GM23248 (cell line): ENCODE measurements at places on chromosomes 11 and 22. TPM values are rescaled to one million over a fixed set of nuclear protein-coding genes. Genes with fewer than 3 reads are reported as not detected.

DNA sequence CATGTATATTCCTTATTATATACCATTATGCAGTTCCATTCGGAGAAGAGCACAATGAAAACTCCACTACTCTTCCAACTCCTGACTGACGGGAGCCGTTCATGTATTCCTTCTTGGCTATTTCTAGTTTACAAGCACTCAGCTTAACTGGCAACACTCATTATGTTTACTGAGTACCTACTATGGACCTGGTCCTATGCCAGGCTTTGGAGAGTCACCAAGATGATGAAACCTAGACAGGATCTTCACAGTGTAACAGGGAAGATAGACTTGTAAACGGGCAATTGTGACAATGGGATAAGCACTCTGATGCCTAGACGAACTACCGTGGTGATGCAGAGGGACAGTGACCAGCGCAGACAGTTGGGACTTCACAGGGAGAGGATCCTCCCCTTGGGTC is 22.3 kb upstream of the ST3GAL4 start:
- DNase-seq, result no peak

The PGA5 gene
- total RNA-seq, result not detected in 2 replicates

GRCh38 chr11:67374571-67375281 is 1.3 kb upstream of the CLCF1 start:
- DNase-seq, result peak; percentile 65

- peak; percentile 65 for DNase-seq
These were observed 146.3 kb downstream of the WNT7B start for GRCh38 chr22:45830531-45831245.

GRCh38 chr22:25363474-25363873 is 144.0 kb downstream of the CRYBB2 start:
- DNase-seq, result no peak

DNA sequence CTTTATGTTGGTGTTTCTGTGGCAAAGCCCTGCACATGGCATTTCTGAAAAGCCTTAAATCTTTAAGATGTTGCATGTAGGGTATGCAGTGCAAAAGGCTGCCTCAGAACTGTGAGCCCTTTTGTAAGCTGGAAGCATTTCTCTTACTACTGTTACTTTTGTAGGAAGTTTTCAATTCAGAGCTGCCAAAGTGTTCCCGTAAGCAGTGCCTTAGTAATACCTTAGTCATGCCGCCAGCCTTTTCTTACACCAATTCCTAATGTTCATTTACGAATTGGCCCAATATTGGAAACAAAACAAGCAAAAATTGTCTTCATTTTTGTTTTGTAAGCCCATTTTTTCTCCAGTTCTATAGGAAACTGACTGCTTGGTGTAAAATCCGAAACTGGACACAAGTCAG is 67.4 kb upstream of the RASSF10 start:
- no peak for DNase-seq

- DNase-seq, result peak; percentile 86
These were observed 104.3 kb downstream of the GAB2 start for GRCh38 chr11:78313181-78313795.

GRCh38 chr11:47329987-47330931 is 22.2 kb downstream of the MYBPC3 start:
- DNase-seq, result peak; percentile 43

The CLTCL1 gene
- total RNA-seq, result 10.2 and 20.0 TPM in 2 replicates

GRCh38 chr11:121467471-121467870 is 14.7 kb upstream of the SORL1-AS1 start:
- no peak for DNase-seq

DNA sequence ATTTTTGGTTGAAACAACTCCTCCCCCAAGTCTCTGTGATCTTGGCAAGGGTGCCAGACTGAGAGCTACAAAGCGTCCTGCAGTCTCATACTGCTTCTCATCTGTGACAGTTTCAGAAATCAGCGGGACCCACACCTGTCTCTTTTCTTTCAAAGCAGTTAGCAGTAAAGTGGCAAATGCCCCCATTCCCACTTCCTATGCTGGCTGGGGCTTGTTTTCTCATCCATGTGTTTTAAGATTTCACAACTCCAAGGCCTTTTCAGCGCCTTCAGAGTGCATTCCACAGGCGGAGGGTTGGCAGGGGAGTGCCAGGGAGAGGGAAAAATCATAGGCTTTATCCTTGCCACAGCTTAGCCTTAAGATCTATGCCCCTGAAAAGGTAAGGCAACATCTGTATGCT is 493.5 kb downstream of the OPCML start:
- DNase-seq, result peak; percentile 47

DNA sequence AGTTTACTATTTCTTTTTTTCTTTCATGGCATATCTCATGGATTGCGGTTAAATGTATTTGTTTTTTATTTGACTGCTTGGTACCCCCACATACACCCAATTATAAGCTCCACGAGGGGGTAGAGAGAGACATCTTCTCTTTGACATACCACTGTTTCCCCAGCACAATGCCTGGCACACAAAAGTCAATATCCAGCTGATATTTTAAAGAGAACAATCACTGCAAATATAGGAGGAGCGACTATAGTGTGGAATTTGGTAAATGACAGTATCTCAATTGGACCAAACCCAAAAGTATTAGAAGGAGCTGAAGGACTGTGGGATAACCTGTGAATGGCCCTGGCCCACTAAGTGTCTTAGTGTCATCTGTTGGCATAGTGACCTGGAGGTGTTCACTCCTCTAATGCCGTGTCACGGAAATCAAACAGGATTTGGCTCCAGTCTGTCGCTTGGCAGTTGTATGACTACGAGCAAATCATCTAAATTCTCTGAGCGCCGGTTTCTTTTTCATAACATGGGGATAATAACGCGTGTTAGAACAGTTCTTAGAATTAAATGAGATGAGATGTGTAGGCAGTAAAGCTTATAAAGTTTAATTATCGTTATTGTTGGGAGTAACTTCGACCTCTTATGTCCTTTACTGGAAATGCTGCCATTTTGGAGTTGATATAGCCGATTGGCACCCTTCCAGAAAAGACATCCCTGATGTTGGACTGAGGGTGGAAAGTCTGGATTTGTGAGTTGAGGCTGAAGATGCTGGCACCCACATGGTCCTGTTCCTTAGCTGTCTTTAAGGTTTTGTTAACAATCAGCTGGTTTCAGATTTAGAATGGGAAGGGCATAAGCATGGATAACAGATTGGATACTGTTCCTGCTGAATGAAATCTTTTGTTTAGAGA is 144.5 kb downstream of the DBX1 start:
- DNase-seq, result no peak

DNA sequence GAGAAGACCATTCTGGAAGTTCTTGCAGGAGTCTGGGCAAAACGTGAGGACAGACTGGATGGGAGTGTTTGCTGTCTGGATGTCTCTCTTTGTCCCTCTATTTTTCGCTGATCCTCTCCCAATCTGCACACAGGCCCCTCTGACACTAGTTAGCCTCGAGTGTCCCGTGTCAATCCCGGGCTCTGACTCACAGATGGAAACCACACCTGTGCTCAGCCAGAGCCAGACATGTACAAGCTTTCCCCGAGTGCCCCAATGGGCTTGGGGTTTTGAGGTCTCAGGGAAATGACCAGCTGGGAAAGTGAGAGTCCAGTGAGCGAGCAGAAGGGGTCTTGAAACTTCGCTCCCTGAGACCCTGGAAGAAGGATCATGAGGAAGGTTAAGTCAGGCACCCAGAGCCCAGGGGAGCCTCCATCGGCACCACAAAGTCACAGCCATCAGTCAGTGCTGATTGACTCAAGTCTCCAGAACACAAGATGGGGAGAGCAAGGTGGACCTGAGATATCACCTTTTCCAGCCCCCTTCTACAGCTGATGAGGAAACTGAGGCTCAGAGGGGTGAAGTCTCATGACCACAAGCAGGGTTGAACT is 13.9 kb downstream of the APOL2 start:
- DNase-seq, result no peak

DNA sequence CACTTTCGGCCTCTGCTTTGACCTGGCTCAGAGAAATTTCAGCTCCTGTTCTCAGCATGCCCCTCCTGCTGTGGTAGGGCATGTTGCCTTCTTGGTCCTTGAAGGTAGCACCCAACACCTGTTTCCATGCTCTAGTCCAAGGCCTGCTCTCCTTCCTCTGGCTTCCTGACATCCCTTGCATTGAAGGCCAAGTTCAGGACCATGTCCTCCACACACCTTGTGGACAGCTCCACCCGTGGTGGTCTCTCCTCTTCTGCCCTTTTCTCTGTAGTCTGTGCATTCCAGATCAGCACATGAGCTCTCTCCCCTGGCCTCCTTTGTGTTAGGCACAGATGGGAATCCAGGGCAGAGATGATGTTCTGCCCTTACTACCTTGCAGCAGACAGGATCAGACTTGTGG is 225.3 kb downstream of the ADAMTS15 start:
- DNase-seq, result peak; percentile 33

- DNase-seq, result no peak
These were observed 3.5 kb downstream of the CABP2 start for GRCh38 chr11:67519726-67520125.

The PNPLA3 gene
- total RNA-seq, result 0.13 and 0.54 TPM in 2 replicates

The MUC2 gene
- not detected in 2 replicates for total RNA-seq

The OR8D4 gene
- not detected in 2 replicates for total RNA-seq

DNA sequence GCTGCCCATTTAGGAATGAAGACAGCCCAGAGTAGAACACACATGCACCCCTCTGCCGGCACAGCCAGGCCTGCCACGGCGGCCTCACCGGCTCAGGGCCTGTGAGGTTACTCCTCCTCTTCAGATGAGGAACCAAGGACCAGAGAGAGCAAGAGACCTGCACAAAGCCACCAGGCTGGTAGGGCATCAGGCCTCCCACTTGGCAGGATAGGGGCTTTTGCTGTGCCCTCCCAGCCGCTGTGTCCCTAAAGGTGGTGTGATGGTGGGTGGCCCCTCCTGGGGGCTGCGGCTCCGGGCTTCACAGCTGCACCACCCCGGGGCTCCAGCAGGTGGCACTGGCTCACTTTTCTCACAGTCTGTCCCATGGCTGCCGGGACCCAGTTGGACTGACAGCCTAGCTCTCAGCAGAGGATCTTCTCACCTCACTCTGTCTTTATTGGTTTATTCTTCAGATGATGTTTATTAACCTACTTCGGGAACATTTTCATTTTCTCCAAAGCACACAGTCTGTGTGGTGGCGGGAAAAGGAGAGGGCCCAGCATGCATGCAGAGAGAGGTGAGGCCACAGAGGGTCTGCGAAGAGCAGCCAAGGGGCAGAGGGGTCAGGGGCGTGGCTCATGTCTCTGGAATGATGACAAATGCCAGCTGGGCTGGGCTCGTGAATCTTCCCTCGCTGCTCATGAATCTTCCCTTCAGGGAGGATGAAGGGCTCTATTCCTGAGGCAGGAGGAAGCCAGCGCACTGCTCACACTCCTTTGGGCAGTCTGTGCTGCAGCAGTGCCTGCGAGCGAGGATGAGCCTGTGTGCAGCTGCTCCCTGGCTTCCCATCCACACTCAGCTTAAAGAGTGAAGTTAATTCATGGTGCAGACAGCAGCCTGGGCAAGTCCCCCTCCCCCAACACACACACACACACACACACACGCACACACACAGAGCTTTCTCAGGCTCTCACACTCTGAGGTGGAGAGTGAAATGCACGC is 101.1 kb upstream of the PITPNB start:
- DNase-seq, result peak; percentile 78

DNA sequence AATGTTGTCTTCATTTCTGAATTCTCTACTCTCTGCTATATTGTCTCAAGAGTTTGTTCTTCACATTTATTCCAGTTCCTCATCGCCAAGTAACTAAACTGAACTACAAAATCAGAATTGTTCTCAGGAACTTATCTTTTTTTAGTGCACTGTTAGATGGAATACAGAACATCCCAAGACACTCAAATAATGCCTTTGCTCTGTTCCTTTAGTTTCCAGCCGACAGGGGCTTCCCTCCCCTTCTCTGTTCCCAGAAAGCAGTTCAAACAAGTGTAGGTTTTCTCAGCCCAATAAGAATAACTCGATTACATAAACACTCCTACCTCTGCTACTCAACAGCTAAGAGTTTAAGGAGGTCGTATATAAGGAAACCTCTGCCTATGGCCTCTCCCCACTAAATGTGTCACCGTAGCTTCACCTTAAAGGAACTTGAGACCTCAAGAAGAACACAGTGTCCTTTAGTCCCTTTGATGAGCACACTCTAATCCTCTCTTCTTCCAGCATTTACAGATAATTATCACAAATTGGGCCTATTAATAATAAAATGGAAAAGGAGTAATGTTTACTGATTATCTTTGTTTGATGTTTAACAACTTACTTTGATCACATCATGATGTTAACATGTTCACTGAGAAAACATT is 6.9 kb downstream of the POU2AF3 start:
- DNase-seq, result no peak

- no peak for DNase-seq
These were observed 47.7 kb downstream of the DKK3 start for GRCh38 chr11:11960687-11961086.

DNA sequence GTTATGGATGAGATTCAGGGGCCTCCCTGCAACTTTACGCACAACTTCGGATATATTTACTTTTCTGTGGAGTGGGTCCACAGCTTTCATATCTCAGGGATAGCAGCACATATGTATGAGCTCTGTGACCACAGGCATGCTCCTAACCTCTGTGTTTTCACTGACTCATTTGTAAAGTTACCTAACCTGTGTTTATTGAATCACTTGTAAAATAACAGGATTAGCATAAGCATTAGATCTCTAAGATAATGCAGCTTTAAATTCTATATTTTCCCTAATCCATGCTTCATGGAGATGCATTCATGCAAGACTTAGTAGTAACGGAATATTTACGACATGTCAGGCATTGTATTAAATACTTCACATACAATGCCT is 47.9 kb upstream of the DDI1 start:
- DNase-seq, result peak; percentile 54

The MS4A14 gene
- total RNA-seq, result not detected in 2 replicates

DNA sequence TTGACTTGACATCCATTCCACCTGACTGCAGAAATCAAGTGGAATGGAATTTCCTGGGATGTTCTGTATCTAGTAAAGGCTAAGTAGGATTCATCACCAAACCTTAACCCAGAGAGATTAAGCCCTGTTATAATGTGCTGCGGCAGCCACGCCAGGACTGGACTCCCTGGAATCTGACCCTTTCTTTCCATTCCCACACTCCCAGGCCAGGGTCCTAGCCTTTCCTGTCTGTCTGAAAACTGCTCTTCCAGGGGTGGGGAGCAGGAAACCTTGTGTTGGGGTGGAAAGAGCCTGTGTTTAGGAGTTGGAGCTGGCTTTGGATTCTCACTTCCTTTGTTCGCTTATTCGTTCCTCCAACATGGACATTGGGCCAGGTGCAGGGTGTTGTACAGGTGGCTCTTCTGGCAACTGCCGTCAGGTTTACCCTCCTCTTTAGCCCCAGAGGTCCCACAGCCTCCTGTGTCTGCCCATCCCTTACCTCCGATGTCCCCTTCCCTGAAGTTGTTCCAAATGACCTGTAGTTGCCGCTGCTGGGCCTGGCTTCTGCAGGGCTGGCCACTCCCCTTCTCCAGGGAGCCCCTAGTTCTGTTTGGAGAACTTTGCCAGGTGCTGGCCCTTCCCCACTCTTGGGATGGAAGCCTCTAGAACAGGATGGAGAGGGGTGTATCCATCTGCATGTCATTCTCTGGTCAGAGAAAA is 20.5 kb upstream of the PARVB start:
- no peak for DNase-seq

DNA sequence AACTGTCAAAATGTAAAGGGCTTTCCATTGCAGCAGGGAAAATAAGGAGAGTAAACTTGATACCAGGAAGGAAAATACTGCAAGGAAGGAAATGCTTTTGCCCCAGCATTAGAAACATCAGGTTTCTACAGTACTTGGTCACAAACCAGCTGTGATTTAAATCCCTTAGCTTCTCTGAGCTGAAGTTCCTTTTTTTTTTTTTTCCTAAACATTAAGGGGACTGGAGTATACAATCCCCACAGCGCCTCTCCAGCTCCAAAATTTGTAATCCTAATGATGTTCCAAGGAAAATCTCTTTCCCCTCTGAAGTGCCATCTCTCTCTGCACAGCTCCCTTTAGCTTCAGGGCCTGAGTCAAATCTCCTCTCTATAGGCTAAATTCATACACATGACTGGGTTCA is 220.5 kb upstream of the PITPNB start:
- DNase-seq, result no peak

The CNTF gene
- 1.6 and 3.9 TPM in 2 replicates for total RNA-seq
